ENCODE measurements at places on chromosomes 2 and 18.

- DNase-seq = no peak
Measured at GRCh38 chr2:240852671-240853314, 15.8 kb upstream of the AGXT start.

DNA sequence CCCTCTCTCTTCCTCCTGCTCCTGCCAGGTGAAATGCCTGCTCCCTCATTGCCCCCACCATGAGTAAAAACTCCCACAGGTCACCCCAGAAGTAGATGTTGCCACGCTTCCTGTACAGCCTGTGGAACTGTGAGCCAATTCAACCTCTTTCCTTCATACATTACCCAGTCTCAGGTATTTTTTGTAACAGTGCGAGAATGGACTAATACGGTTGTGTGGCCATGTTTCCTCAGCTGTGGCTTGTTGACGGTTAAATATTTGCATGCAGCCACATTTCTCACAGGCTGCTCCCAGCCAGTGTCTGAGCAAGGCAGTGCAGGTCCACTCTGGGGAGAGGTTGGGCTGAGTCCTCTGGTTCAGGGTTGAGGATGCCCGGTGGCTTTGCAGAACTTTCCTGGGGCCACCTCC lies 27.8 kb upstream of the COPS8 start:
- no peak for DNase-seq

- DNase-seq = no peak
Measured at GRCh38 chr18:50715919-50716318, 103.9 kb downstream of the MRO start.

- DNase-seq = no peak
Measured at GRCh38 chr2:59249441-59250306, 1008.5 kb upstream of the FANCL start.

- DNase-seq = no peak
Measured at GRCh38 chr18:48920408-48921038, 30.2 kb downstream of the SMAD7 start.

GRCh38 chr18:77320971-77321559 lies 71.4 kb downstream of the GALR1 start:
- DNase-seq = no peak

DNA sequence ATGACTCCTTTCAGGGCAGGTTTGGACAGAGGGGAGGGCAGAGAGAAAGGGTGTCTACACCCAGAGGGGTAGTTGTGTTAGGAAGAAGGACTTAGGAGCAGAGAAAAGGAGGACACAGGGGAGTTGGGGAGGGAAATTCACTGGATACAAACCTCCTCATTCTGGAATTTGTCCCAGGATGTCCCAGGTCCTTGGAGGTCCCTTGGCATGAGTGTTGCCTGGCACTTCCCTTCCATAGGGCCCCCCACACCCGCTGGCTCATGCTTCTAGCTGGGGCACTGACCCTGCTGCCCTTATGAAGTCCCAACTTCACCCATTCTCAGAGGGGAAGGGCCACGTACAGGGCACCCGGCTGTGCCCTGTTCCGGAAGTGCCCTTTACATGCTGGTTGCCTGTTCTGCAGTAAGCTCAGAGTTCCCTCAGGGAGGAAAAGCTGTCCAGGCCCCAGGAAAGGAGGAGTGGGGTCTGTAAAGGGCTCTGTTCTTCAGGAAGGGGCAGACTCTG lies 93.6 kb upstream of the SMAD2 start:
- DNase-seq = no peak

DNA sequence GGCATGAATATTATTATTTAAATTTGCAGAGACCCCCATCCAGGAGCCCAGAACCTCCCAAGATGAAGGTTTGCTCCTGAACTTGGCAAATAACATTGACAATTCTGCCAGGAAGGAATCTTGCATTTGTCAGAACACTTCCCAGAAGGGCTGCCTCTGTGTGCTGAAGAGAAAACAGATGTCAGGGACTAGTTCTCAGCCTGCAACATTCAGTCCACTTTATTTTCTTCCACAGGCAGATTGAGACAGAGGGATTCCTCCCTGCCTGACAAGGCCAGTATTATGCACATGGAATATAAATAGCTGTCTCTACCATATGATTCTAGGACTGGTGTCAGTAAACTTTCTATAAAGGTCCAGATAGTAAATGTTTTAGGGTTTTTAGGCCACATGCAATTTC lies 171.5 kb upstream of the SIX2 start:
- DNase-seq = no peak
